ENCODE measurements at places on chromosomes 16 and 17.

GRCh38 chr16:88854306-88855111 is 2.2 kb downstream of the GALNS start:
- no peak for DNase-seq

GRCh38 chr17:12431188-12431587 is 234.5 kb upstream of the MYOCD start:
- no peak for DNase-seq

- DNase-seq: no peak
These were observed 588.7 kb downstream of the RBFOX1 start for GRCh38 chr16:7921345-7921744.

- no peak for DNase-seq
These were observed 1.5 kb downstream of the MFSD6L start for GRCh38 chr17:8797621-8798175.

GRCh38 chr17:71472809-71473789 is 647.7 kb upstream of the SOX9 start:
- DNase-seq: no peak

DNA sequence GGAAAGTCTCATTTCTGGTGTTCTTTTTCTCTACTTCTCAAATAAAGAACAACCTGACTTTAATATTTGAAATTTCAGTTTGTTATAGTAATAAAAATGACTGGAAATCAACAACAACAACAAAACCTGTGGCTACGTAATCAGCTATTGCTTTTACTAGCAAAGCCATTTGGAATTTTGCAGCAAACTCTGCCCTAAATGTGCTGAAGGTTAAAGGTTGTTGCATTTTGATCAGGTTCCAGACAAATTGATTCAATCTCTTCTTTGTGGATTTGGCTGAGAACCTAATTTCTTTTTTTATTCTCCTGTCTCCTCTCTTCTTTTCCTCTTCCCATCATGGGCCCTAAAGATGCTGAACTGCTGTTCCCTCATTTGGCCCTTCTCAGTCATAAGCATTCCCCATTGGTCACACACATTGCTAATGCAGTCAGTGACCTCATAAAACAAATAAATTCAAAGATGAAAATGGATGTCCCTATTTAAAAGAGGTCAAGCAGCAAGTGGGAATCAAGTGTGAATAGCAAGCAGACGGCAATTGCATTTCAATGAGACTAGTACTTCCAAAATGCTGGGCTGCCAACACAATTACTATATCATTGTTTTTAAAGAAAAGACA is 795.1 kb upstream of the CDH8 start:
- no peak for DNase-seq

GRCh38 chr17:63516910-63517824 is 6.0 kb upstream of the KCNH6 start:
- DNase-seq: no peak

- DNase-seq: no peak
These were observed 7.5 kb downstream of the ZSCAN10 start for GRCh38 chr16:3091551-3091950.

DNA sequence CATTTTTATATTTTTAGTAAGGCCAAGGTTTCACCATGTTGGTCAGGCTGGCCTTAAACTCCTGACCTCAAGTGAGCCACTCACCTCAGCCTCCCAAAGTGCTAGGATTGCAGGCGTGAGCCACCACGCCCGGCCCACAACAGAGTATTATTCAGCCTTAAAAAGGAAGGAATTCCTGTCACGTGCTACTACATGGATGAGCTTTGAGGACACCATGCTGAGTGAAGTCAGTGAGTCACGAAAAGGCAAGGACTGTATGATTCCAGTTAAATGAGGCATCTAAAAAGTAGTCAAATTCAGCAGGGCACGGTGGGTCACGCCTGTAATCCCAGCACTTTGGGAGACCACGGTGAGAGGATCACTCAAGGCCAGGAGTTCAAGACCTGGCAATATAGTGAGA is 9.7 kb downstream of the CSF3 start:
- no peak for DNase-seq

GRCh38 chr16:30407102-30407803 is at the start of gene ZNF771:
Gene ZNF771 (plus strand): TSS chr16:30407606. CDS start chr16:30408054, 448 bp downstream.
- peak; percentile 73 for DNase-seq

- no peak for DNase-seq
These were observed 85.4 kb downstream of the PPM1E start for GRCh38 chr17:58840820-58841612.

DNA sequence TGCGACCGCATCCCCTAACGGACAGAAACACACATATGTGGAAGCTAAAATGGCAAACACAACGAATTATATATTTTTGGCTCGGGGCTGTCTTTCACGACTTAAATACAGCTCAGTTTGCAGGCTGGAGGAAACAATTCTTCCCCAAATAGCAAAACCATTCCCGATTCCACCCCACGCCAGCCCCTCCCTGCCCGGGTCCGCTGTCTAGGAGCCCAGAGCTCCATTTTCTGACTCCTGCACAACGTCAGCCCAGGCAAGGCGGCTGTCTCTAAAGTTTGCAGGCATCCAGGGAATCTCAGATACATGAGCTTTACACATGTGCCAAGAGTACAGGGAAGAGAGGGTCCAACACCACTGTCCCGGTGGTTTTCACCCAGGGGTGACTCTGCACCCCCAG is 110.5 kb downstream of the ADCY9 start:
- DNase-seq: no peak

GRCh38 chr17:70820276-70820675 is 650.9 kb downstream of the KCNJ2 start:
- no peak for DNase-seq

GRCh38 chr16:12303653-12304052 is 327.1 kb downstream of the SNX29 start:
- DNase-seq: no peak

DNA sequence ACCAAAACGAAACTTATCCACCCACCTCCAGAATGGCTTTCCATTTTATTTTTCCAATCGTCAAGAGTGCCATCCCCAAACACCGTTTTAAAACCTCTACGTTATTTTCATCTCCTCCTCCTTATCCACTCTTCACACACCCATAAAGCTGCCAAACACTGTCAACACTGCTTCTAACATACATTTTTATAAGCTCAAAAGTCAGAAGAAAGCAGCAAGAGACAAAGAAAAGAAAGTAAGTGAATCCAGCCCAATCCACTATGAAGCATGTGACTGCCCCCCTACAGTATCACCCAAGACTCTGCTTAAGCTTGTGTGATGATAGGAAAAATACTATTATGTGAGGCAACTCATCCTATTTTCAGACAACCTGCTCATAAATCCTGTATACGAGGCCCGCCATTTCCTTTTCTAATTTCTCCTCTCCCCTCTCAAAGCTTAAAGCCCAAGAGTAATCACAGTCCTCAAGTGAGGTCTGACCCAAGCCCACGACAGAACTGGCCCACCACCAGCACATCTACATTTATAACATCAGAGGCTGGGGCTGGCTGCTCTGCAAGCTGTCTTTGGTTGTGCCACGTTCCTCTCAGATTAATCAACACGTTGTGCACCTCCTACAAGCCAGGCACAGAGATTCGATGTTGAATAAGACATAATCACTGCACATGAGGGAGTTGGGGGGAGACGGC is 16.3 kb downstream of the USP31 start:
- DNase-seq: no peak

GRCh38 chr17:40459636-40460603 is 16.7 kb downstream of the IGFBP4 start:
- DNase-seq: no peak
